ENCODE measurements at places on chromosomes 7 and 10. TPM values are rescaled to one million over a fixed set of nuclear protein-coding genes. Genes with fewer than 3 reads are reported as not detected.

- H3K36me3 ChIP-seq, result no peaks in the 10 kb centered on the region
- H3K4me1 ChIP-seq, result no peaks in the 10 kb centered on the region
- no peak overlapping the region for H3K27ac ChIP-seq
- no peaks in the 10 kb centered on the region for H3K27me3 ChIP-seq
- H3K4me3 ChIP-seq, result no peak overlapping the region
- DNase-seq, result no peak
Observed at GRCh38 chr10:60206735-60207134, 182.9 kb downstream of the ANK3 start.

- no peak overlapping the region for H3K4me3 ChIP-seq
- no peaks in the 10 kb centered on the region for H3K27me3 ChIP-seq
- H3K27ac ChIP-seq, result no peak overlapping the region
- no peaks in the 10 kb centered on the region for H3K4me1 ChIP-seq
- no peak for DNase-seq
- H3K36me3 ChIP-seq, result no peaks in the 10 kb centered on the region
Observed at GRCh38 chr10:116073510-116073909, 199.5 kb downstream of the GFRA1 start.

DNA sequence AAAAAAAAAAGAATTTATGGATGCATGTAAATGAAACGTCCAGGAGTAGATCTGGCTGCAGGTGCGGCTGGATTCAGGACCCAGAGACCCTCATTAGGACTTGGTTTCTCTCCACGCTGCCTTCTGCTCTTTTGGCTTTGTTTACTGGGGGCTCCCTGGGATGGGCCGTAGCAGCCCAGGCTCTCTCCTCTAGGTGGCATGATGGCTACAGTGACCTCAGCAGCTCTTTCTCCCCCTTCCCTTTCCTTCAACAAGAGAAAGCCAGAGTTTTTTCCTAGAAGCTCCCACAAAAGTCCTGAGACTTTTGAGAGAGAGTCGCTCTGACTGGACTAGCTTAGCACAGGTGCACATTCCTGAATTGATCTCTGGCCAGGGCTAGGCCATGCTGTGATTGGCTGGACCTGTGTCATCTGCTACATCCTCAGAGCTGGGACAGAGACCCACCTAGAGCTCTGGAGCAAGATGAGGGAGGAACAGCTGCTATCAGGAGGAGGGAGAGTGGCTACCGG is 67.8 kb upstream of the PDCD4 start:
- H3K4me1 ChIP-seq, result peaks cover 25% of the 10 kb centered on the region
- no peak for DNase-seq
- no peaks in the 10 kb centered on the region for H3K36me3 ChIP-seq

GRCh38 chr7:73623798-73624668 is at the start of gene MLXIPL:
TSS of gene MLXIPL (minus strand) at chr7:73624522. CDS start at chr7:73624492, 30 bp downstream.
- H3K4me3 ChIP-seq, result no peak within 1 kb of the TSS
- DNase-seq, result peak; percentile 30
- no peaks in the 10 kb centered on the region for H3K36me3 ChIP-seq
- peaks cover 10% of the 10 kb centered on the region for H3K27me3 ChIP-seq
- H3K4me1 ChIP-seq, result no peaks in the 10 kb centered on the region

DNA sequence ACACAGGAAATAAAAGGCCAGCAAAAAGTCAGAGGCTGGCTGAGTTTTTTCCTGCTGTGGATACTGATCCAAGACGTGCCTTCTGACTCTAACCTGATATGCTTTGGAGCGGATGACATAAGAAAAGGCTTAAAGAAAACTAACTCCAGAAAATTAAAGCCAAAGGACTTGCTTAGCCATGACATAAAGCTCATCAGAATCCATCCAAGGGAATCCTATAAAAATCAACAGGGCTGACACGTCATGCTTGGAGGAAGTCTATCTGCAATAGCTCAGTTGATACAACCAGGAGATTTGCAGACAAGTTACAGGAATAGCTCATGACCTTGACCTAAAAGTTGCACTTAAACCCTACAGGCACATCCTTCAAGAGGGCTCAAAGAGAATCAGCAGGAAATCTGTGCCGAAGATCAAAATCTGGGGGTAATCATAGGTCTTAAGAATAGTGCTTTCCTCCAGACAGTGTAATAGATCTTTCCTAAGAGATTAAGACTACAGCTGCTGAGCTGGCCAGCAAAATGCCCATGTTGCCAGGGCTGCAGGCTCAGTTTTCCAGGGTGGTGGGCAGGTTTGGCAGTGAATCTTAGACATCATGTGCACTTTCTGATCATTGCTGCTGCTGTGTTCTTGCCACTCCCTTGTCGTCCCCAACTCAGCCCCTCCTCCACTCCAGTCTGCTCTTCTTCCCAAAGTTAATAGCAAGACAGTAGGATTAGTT is 111.5 kb upstream of the SVIL start:
- no peak for DNase-seq
- H3K4me1 ChIP-seq, result no peaks in the 10 kb centered on the region
- H3K4me3 ChIP-seq, result no peak overlapping the region
- H3K27ac ChIP-seq, result no peak overlapping the region

GRCh38 chr10:131123496-131123895 is 188.0 kb downstream of the TCERG1L start:
- H3K36me3 ChIP-seq, result no peaks in the 10 kb centered on the region
- no peaks in the 10 kb centered on the region for H3K27me3 ChIP-seq
- no peaks in the 10 kb centered on the region for H3K4me1 ChIP-seq
- H3K27ac ChIP-seq, result no peak overlapping the region
- H3K4me3 ChIP-seq, result no peak overlapping the region

GRCh38 chr7:1725199-1725690 is 55.2 kb downstream of the ELFN1 start:
- no peaks in the 10 kb centered on the region for H3K27me3 ChIP-seq
- no peaks in the 10 kb centered on the region for H3K4me1 ChIP-seq
- H3K4me3 ChIP-seq, result no peak overlapping the region
- DNase-seq, result no peak
- no peak overlapping the region for H3K27ac ChIP-seq
- H3K36me3 ChIP-seq, result no peaks in the 10 kb centered on the region

Gene PTTG1IP2
- total RNA-seq, result not detected

Gene SLC16A12
- not detected for total RNA-seq

Data from naive thymus-derived CD4-positive, alpha-beta T cell (primary cell).